ENCODE measurements at places on chromosomes 16 and 17.
A peak's percentile ranks its signal among the peaks of the same experiment; 100 is the strongest.

DNA sequence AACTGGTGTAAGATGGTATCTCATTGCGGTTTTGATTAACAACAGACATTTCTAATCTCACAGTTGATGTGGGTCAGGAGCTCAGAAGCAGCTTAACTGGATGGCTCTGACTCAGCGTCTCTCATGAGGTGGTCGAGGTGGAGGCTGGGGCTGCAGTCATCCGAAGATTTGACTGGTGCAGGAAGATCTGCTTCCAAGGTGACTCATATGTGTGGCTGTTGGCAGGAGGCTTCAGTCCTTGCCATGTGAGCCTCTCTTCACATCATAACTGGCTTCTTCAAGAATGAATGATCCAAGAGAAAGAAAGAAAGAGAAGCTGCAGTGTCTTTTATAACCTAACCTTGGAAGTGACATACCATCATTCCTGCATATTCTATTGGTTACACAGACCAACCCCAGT, 376.1 kb downstream of the SEC14L1 start:
- no peak for DNase-seq

- no peak for DNase-seq
Measured at GRCh38 chr17:49280061-49280460, 49.5 kb upstream of the PHOSPHO1 start.

DNA sequence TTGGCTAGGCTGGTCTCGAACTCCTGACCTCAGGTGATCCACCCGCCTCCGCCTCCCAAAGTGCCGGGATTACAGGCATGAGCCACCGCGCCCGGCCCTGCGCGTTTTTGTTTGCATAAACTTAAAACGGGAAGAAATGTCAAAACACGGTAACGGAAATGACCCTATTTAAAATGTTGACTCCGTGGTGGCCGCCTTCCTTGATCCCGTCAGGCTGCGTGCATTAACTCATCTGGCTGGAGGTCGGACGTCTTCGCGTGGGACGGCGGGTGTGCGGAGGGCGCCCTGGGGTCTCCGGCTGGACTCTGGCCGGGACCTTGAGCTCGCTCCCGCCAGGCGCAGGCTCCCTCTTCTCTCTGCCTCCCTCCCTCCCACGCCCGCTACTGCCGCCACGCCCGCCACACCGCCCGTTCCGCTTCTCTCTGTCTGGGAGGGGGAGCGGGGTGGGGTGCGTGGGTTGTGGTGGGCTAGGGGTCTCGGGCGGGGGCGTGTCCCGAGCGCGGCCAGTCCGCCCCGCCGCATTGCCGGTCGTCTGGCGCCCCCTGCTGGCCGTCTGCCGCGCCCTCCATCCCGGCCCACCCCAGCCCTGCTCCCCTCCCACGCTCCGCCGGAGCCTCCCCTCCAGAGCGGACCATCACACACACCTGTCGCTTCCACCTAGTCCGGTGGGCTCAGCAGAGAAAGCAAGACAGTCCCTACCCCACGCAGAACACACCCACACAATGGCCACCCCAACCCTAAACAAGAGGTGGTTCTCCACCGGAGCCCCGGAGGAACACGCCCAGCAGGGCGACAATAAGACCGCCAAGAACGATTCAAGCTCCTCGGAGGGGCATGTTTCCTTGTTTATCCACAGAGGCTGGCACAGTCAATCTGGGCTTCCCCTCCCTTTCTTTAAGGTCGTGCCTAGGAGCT, 1.2 kb upstream of the CCDC42 start:
- DNase-seq, result peak; percentile 44

- no peak for DNase-seq
Measured at GRCh38 chr17:78560731-78561130, 16.5 kb downstream of the DNAH17 start.

GRCh38 chr17:81252326-81252986, 13.3 kb downstream of the NDUFAF8 start:
- peak; percentile 92 for DNase-seq

DNA sequence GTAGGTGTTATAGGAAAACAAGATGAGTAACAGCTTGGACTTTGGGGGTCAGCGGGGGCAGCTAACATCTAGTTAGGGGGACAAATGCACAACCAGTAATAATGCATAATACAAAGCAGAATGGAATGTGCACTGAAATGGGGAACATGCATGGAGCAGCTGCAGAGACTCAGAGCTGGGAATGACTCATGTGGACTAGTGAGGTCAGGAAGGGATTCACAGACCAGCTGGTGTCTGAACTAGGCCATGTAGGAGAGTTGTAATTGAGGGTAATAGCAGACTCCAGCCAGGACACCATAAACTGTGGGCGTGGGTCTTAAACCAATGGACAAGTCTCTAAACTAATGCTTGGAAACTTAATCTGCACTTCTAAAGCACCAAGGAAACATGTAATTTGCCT, 176.8 kb upstream of the ASIC2 start:
- no peak for DNase-seq
